ENCODE measurements at places on chromosomes 3 and 15.

- DNase-seq: no peak
These were observed 86.5 kb downstream of the ST6GAL1 start for GRCh38 chr3:187016639-187017345.

GRCh38 chr3:99909714-99910495, 92.2 kb downstream of the CMSS1 start:
- DNase-seq: no peak

DNA sequence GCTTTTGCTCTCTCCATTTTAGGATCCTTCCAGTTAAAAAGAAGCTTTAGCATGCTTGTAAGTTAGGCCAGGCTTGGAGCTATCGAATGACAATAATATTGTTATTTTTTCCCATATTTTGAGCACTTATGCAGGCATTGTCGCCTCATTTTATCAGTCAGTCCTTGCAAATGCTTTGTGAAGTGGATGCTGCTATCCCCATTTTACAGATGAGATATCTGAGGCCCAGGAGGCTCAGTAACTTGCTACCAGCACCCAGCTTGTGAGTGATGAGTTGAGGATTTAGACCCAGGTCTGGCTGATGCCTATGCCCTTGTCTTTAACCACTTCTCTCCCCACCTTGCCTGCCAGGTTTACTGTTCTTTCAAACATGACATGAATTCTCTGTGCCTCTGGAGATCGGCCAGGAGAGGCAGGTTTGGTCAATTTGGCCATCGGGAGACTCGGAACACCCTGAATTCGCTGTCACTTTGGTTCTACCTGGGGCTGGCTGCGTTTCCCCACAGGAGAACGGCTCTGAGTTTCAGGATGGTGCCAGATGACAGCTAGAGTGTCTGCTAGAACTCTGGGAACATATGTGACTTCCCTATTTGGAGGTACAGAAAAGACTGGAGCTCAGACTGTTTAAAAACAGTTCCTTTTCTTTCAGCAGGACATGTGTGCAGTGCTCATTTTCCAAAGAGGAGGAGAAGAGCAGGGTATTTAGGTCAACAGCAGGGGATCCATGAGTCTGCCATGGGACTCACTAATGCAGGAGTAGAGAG, 25.5 kb upstream of the ZNF710 start:
- no peak for DNase-seq

- DNase-seq: no peak
These were observed 228.1 kb upstream of the PROK2 start for GRCh38 chr3:72013084-72013483.

GRCh38 chr15:50260969-50261496, 4.5 kb downstream of the HDC start:
- no peak for DNase-seq

GRCh38 chr3:17033516-17034168, 148.9 kb downstream of the PLCL2 start:
- no peak for DNase-seq

GRCh38 chr3:146313746-146314111, 62.8 kb upstream of the PLSCR4 start:
- no peak for DNase-seq

DNA sequence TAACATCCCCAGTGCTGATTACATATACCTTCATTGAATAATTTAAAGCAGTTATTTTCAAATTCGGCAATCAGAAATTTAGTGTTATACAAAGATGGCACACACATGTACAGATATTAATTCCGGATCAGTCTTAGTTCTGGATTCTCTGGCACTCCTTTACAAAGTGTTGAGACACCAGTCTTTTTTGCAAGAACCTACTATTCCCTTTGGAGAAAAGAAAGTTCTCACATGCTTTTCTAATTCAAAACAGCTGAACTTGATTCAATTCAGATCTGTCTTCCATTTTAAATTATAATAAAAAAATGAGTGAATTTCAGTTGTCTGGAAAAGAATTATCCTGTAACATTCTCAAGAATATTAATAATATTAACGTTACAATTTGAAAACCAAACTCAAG, 20.4 kb downstream of the CCDC191 start:
- no peak for DNase-seq

GRCh38 chr3:64070704-64071103, 47.4 kb upstream of the PSMD6 start:
- no peak for DNase-seq

GRCh38 chr3:77549034-77549433, 509.1 kb downstream of the ROBO2 start:
- DNase-seq: no peak

- no peak for DNase-seq
These were observed 55.1 kb upstream of the UBE2E1 start for GRCh38 chr3:23750573-23751210.

- no peak for DNase-seq
These were observed 311.3 kb downstream of the SLC9A9 start for GRCh38 chr3:143536817-143537535.

DNA sequence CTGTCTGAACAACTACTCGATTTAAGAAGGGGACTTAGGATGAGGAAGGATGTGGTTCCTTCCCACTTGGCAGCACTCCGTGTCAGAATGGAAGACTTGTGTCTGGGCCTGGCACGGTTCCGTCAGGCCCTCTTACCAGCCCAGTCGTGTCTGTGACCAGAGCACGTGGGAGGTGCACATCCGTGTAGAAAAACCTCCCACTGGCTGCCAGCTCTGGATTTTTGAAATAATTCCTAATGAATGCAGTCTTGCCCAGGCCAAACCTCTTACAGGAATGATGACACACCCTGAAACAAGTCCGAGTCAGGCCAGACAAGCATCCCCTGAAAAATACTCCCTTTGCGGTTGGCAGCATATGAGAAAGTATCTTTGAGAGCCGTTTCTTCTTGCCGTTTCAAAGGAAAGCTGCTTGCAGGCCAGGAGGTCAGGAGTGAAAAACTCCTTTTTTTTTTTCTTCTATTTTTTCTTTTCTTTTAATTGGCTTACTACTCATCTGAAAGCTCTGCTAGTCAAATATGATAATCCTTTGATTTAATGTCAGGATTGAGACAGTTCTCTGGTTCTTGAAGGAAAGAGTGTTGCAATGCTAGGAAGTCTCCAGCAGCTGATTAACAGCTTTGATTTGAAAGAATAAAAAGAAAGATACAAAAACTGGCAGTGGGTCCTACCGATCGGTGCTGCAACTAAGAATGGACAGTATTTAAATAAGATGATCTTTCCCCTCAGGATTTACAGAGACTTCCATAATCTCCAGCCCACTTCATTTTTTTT, 19.8 kb downstream of the IL1RAP start:
- no peak for DNase-seq

DNA sequence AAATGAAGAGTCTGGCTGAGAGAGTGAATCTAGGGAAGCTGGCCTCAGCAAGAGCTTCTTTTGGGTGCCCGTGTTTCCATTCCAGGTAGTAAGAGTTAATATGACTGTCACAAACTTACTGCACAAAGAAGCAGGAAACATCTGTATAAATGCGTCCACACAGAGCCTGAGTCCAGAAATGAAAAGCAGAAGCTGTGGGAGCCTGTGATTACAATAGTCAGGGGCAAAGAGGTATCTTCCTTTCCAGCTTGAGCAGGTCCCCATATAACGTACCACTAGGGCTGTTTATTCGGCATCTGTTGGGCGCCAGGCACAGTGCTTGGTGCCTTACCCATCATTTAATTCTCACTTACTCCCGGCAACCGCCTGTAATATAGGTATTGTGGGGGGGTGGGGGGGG, 40.5 kb upstream of the B3GNT5 start:
- no peak for DNase-seq

- DNase-seq: no peak
These were observed 4.8 kb downstream of the GCNT3 start for GRCh38 chr15:59616379-59616778.

DNA sequence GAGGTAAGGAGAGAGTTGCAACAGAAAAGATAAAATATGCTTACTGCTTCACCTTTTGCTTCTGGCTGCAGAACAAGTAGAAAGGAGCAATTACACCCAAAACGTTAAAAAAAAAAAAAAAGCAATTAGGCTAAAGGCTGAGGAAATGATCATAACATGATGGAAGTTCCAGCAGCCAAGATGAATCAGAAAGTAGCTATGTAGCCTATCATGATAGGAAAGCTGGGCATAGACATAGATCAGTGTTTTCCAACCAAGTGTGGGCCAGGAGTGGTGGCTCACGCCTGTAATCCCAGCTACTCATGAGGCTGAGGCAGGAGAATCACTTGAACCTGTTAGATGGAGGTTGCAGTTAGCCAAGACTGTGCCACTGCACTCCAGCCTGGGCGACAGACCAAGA, 52.6 kb downstream of the AGTR1 start:
- no peak for DNase-seq

DNA sequence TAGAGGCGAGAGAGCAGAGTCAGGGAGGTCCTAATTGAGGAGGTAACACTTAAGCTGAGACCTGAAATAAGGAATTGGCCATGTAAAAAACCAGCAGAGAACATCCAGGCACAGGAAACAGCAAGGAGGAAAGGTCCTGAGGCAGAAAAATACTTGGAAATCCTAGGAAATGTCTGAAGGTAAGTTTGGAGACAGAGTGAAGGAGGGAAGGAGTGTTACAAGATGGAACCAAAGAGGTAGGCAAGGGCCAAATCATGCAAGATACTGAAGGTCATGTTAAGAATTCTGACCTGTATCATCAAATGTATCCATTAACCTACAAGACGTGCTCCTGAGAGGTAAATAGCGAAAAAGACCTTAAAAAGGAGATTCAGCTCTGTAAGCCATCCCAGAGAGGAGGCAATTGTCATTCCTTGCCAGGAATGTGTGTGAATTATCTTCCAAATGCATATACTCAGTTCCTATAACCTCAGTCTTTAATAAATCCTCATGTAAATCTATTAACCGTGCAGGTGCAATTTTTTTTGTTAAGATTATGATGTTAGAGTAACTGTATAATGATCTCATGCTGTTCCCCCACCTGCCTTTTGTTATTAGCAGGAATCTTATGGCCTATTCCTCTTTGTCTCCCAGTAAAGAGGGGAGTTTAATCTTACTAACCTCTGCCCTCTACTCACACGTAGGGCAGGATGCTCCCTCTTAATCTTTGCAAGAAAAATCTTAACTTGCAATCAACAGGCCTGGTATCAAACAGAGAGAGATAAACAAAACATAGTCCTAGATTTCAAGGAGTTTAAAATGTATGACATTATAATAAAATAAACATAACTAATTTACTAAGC, 166.9 kb downstream of the ULK4 start:
- DNase-seq: peak; percentile 1

- no peak for DNase-seq
These were observed 748.7 kb upstream of the CFAP20DC start for GRCh38 chr3:59798372-59799086.

GRCh38 chr3:126995926-126996512, 13.1 kb downstream of the PLXNA1 start:
- DNase-seq: peak; percentile 13

GRCh38 chr15:85772668-85773067, 22.1 kb downstream of the KLHL25 start:
- DNase-seq: no peak
